MG63 (cell line): ENCODE measurements at places on chromosomes 12 and 14. TPM values are rescaled to one million over a fixed set of nuclear protein-coding genes. Genes with fewer than 3 reads are reported as not detected.

Gene HOXC12
- 1.5 and 1.9 TPM in 2 replicates for total RNA-seq

DNA sequence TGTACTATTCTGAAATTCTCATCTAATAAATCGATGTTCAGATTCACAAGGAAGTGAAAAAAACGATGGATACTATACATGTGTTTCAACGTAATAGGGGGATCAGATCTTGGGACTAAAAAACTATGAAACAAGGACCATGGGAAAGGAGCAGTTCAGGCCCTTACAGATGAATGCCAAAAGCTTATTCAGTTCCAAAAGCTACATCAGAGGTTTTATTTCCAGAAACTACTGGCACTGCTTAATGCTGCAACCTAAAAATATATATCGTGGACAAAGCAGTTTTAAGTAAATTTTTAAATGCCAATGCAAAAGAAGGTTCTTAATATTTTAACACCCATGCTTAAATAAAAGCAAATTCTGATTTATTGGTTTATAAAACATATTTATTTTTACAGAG is 38.5 kb downstream of the LRIG3 start:
- DNase-seq, result no peak

GRCh38 chr14:98293576-98293975 is 978.4 kb downstream of the BCL11B start:
- peak; percentile 39 for DNase-seq

GRCh38 chr12:95198914-95199313 is 18.4 kb downstream of the FGD6 start:
- no peak for DNase-seq

- no peak for DNase-seq
These were observed 351.3 kb downstream of the ZFP36L1 start for GRCh38 chr14:68441542-68441941.

GRCh38 chr14:94691660-94692034 is 78.3 kb downstream of the GSC start:
- peak; percentile 3 for DNase-seq
